KBM-7 (cell line): ENCODE measurements at places on chromosomes 6 and 20.

DNA sequence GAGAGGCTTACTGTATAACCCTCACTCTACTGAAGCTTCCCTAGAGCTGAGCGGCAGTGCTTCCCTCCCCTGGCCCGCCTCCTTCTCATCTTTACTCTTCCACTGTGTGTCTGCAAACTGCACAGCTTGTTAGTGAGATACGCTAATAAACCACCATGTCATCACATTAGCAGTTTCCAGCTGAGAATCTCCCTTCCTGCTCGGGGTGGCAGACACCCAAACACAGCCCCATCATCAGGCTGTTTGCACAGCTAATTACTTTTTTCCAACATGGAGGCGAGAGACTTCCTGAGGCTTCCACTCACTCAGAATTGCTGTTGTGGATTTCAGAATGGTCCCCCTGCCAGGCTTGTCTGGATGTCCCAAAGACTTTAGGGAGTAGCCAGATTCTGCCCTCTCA lies 444.9 kb upstream of the SULF2 start:
- DNase-seq, result no peak

- peak; percentile 64 for DNase-seq
These were observed 531.3 kb upstream of the JAG1 start for GRCh38 chr20:11204926-11205768.

GRCh38 chr6:109794201-109794923 lies 103.3 kb downstream of the FIG4 start:
- no peak for DNase-seq

- no peak for DNase-seq
These were observed 127.4 kb downstream of the C6orf118 start for GRCh38 chr6:165181951-165182414.

- DNase-seq, result peak; percentile 91
These were observed 116.0 kb downstream of the TRIM27 start for GRCh38 chr6:28807682-28808280.
